ENCODE measurements at places on chromosomes 7 and 10.

DNA sequence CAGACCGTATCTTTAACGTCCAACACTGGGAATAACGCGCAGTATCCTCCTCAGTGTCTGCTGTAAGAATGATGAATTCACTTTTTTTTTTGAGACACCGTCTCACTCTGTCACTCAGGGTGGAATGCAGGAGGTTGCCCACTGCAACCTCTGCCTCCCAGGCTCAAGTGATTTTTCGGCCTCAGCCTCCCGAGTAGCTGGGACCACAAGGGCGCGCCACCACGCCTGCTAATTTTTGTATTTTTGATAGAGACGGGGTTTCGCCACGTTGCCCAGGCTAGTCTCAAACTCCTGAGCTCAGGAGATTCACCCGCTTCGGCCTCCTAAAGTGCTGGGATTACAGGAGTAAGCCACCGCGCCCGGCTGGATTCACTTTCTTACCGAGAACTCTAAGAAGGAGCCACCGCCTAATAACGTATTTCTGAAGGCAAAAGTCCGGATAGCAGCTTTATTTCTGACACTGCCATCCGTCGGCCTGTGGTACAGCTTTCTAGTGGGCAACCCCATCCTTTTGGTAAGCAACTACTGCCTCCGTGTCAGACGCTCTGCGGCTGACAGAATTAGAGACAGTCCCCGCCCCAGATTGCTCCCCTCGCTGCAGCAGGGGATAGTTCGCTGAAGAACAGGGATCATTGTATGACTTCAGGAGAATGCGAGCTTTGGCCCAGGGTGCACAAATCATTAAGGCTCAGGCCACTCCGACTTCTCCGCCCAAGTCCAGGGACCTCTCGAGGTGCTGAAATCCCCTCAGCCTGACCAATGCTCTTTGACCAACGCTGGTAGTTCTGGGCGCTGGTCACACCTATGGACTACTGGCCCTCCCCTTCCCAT is 662 bp downstream of the POLR3A start:
- no peak for DNase-seq

- no peak for DNase-seq
Observed at GRCh38 chr7:7536396-7537019, 835 bp upstream of the COL28A1 start.

DNA sequence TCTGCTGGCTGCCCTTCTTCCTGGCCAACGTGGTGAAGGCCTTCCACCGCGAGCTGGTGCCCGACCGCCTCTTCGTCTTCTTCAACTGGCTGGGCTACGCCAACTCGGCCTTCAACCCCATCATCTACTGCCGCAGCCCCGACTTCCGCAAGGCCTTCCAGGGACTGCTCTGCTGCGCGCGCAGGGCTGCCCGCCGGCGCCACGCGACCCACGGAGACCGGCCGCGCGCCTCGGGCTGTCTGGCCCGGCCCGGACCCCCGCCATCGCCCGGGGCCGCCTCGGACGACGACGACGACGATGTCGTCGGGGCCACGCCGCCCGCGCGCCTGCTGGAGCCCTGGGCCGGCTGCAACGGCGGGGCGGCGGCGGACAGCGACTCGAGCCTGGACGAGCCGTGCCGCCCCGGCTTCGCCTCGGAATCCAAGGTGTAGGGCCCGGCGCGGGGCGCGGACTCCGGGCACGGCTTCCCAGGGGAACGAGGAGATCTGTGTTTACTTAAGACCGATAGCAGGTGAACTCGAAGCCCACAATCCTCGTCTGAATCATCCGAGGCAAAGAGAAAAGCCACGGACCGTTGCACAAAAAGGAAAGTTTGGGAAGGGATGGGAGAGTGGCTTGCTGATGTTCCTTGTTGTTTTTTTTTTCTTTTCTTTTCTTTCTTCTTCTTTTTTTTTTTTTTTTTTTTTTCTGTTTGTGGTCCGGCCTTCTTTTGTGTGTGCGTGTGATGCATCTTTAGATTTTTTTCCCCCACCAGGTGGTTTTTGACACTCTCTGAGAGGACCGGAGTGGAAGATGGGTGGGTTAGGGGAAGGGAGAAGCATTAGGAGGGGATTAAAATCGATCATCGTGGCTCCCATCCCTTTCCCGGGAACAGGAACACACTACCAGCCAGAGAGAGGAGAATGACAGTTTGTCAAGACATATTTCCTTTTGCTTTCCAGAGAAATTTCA is 1.7 kb downstream of the ADRB1 start:
- no peak for DNase-seq

- no peak for DNase-seq
Observed at GRCh38 chr7:45225948-45226335, 68.4 kb downstream of the RAMP3 start.

- DNase-seq: no peak
Observed at GRCh38 chr7:3003936-3004335, 39.7 kb downstream of the CARD11 start.

DNA sequence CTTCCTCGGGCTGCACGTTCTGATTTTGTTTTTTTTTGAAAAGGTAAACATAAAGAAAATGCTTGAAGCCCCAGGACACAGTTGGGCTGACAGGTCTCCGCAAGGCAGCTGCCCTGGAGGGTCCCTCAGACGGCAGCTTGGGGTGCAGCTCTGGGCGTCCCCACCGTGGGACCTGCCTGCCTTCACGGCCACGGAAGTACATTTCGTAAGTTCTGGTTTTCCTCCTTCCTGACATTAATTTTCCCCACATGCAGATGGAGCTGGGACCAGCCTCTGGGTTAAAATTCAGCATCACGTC is 491.0 kb downstream of the DNAJB6 start:
- no peak for DNase-seq

- DNase-seq: no peak
Observed at GRCh38 chr7:26345837-26346236, 54.2 kb downstream of the SNX10 start.

DNA sequence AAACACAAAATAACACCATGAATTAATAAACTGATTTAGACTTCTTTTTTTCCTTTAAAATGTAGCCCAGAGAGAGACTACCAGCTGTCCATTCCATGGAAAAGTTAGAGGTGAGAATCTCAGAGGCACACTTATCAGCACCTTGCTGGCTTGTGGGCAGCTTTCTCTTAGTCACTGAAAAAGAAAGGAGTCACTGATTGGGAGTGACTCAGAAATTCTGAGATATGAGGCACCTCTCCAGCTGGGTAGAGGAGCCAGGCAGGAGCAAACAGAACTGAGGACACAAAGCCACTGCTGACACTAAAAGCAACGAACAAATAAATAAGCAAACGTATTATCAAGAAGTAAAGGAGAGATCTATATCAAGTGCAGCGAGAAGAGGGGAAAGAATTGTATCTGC is 310.6 kb downstream of the PARD3 start:
- DNase-seq: no peak
